Fibroblast of skin of left biceps (primary cell): ENCODE measurements at places on chromosomes 4 and X.

GRCh38 chrX:132651421-132652086, 162.7 kb upstream of the MBNL3 start:
- DNase-seq: peak; percentile 62

DNA sequence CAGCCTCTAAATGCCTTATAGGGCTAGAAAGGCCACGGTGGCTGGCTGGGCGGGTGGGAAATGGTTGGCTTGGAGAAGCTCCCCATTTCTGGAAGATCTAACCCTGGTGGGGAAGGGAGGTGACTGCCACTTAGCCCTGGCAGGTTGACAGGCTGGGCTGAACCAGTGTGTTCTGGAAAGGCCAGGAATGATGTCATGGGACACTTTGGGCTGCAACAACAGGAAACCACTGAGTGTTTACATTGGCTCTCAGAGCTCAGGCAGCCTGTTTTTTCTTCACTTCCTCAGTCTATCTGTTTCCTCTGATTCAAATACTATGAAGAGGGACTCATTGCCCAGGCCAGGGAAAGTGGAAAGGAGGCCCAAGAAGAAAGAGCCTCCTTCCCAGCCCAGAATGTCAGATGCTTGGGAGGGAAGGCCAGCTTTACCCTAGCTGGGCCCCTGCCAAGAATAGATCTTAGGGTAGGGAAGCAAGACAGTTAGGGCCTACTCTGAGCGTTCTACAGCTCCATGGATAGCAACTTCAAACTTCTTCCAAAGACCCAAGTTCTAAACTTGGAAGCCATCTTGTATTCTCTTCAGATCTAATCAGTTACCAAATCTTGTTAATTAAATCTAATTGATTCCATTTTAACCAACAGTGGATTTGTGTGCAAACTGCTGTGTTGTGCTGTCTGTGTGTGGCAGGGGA, 65.8 kb upstream of the MSN start:
- peak; percentile 27 for DNase-seq

- DNase-seq: no peak
Measured at GRCh38 chr4:90245837-90246236, 118.6 kb downstream of the CCSER1 start.

- DNase-seq: no peak
Measured at GRCh38 chr4:47194036-47194737, 162.8 kb downstream of the GABRB1 start.

GRCh38 chr4:131091896-131092295, 1995.9 kb downstream of the C4orf33 start:
- peak; percentile 1 for DNase-seq

GRCh38 chr4:53380221-53380620, 2.8 kb downstream of the FIP1L1 start:
- no peak for DNase-seq

DNA sequence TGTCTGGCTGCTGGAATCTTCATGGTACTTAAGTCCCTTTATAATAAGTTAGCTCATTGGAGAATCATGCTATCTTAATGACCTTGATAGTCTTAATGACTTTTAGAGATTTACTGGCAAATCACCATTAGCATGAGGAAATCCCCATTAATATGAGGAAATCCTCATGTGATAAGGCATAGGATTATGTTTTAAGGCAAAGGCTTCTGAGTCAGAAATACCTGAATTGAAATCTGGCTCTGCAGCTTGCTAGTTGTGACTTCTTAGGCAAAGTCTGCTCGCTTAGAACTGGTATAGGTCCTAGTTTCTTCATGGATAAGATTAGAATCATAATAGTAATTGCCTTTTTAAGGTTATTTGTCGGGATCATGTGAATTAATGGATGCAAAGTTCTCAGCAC, 190.2 kb upstream of the BANK1 start:
- no peak for DNase-seq

DNA sequence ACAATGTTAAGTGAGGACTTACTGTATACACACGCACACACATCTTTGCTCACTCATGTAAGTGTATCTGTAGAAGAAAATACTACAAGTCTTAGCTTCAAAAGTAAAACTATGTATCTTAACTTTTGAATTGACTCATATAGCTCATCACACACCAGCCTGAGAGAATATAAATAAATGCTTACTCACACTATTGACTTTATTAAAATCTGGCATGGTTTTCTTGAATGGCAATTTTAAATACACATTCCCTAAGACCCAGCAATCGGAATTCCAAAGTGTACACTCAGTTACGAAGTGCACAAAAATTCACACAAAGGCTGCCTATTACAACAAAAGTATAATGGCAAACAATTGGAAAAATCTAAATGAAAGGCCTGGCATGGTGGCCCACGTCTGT, 2.0 kb downstream of the ERCC6L start:
- no peak for DNase-seq

DNA sequence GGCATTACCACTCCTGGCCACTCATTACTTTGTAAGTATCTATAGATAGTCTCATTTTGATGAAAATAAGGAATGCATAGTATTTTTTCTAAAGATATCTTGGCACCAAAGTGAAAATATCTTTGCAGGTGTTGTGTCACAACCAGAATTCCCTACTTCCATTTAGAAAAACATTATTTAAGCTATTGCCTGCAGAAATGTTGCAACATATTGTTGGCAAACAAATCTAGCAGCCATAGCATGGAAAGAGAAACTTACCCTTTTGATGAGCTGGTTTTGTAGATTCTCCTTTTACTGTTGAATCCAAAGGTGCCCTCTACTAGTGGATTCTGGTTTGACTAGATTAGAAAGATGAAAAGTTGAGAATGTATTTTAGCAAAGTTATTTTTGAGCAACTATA, 138.8 kb downstream of the AREG start:
- DNase-seq: no peak

GRCh38 chrX:101252634-101253033, 33.0 kb downstream of the DRP2 start:
- DNase-seq: no peak

GRCh38 chrX:153657161-153657560, 10.2 kb downstream of the DUSP9 start:
- DNase-seq: no peak

DNA sequence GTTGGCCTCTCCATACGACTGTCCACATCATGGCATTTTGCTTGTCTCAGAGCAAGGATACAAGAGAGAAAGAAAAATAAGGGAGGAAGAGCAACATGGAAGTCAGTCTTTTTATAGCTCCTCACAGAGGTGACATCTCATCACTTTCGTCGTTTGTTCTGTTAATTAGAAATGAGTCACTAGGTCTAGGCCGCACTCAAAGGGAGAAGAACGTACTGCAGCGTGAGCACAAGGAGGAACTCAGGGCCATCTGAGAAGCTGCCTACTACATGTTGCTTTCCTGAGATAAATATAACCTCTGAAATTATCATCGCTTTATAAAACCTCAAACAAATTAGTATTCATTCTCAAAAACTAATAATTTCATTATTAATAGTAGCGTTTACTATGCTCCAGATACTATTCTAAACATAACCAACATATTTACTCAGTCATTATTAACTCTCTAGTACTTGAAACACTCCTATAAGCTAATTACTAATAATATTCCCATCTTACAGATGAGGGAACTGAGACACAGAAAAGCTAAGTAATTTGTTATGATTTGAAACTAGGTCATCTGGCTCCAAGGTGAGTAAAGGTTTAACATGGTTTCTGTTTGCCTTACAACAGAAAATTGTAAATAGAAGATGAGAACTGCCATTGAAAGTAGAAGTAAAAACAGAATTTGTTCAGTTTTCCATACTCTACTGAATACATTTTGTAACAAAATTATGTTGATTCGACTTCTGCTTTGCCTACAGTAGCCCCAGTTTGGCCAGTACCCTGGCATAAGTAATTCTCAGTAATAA, 213.2 kb upstream of the UGT8 start:
- no peak for DNase-seq

- DNase-seq: peak; percentile 33
Measured at GRCh38 chr4:184845367-184846021, 19.7 kb upstream of the ACSL1 start.

- DNase-seq: no peak
Measured at GRCh38 chr4:5337731-5338130, 286.5 kb downstream of the STK32B start.

- no peak for DNase-seq
Measured at GRCh38 chrX:15870310-15870709, 15.7 kb upstream of the AP1S2 start.

DNA sequence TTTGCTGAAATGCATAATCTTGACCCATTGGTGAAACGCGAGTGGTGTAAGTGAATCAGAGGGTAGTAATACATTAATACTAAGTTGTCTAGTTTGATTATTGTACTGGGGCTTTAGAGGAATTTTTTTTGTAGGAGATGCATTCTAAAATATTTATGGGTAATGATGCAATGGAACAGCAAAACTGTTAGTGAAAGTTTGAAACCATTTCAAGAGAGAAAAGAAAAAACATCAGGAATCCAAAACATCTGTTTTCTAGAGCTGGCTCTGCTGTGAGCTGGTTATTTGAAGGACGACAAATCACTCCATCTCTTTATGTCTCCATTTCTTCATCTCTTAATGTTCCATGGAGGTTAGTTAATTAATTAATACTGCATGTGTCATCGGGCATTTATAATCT, 351.9 kb upstream of the FAT1 start:
- DNase-seq: peak; percentile 3

- DNase-seq: no peak
Measured at GRCh38 chr4:77344001-77344400, 187.0 kb downstream of the CCNG2 start.

DNA sequence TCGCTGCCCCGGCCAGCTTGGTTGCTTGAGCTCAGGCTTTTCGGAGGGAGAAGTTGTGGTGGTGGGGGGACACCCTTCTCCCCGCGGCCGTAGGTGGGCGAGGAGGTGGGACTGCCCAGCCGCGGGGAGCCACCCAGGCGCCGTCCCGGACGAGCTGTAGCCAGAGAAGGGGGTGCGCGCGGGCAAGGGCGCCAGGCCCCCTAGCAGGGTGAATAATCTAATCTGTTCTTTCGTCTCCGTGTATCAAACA, 3.1 kb downstream of the MID1IP1 start:
- DNase-seq: no peak
